Right ventricle myocardium superior (tissue), 1 donor: ENCODE measurements at places on chromosomes 2 and 18. TPM values are rescaled to one million over a fixed set of nuclear protein-coding genes. Genes with fewer than 3 reads are reported as not detected.

The ZNF24 gene
- 44.4 TPM for total RNA-seq

The SMYD1 gene
- total RNA-seq = 468 TPM

The DNAJC5G gene
- 2.3 TPM for total RNA-seq

DNA sequence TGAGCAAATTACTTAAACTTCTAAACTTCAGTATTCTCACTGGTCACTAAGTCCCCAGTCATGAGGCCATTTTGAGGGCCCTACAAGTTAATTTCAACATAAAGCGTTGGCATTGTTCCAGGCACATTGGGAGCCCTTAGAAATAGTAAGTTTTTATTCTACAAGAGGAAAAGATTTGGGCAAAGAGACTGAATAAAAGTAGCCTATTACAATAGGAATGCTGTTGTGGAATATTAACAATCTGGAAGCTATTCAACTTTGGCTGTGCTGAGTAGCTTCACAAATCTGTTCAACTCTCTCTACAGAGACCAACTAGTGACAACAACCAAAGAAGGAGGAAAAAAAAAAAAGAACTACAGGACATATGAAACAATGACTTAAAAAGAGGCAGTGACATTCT lies 1287.5 kb upstream of the NXPH2 start:
- no peak for DNase-seq

DNA sequence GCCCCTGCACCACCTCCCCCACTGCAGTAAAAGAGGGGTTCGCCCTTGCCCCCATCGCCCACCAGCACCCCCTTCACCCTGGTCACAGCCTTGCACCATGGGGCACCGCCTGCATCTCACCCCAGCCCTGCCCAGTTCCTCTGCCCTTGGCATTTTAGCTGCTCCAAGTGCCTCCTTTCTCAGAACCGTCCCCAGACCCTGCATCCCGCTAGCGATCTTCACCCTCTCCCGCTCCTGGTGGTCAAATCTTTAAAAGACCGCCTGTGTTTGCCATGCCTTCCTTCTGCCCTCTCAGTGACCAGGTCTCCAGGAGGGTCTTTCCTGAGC lies 114.7 kb upstream of the OTOS start:
- DNase-seq = no peak

DNA sequence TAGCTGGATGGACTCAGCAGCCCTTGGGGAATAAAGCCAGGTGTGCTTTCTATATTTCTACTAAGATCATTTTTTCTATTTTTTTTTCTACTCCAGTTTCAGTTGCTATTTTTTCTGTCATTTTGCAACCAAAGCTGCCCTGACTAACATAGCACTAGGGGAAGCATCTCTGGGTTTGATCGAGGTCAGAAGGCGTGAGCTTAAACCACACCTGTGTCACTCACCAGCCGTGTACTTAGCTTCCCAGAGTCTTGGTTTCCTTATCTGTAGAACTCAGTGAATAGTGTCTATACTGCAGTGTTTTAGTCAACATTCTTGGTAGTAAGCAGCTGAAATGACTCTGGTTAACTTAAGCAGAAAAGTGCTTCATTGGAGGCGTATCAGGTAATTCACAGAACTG lies 489.6 kb upstream of the SPRED2 start:
- no peak for DNase-seq

GRCh38 chr18:37783771-37784170 lies 218.2 kb upstream of the CELF4 start:
- DNase-seq = no peak

DNA sequence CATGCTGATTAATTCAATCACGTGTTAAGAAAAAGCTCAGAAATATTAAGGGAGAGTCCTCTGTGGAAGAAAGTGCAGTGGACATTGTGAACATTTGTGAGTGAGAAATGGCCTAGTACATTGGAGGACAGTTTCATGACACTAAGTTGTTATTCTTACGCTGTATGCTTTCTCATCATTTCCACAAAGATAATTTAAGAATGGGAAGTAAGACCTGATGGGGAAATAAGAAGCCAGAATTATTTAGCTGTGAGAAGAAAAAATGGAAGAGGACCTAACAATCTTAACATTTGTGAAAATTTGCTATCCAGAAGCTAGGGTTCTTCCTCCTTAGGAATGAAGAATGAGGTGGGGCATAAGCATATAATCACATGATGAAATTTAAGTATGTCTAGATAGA lies 15.2 kb upstream of the RAPH1 start:
- no peak for DNase-seq

GRCh38 chr2:136894007-136894634 lies 128.8 kb downstream of the THSD7B start:
- DNase-seq = no peak

- no peak for DNase-seq
Measured at GRCh38 chr18:38579764-38580163, 1014.2 kb upstream of the CELF4 start.

The FSHR gene
- total RNA-seq = 0.46 TPM

DNA sequence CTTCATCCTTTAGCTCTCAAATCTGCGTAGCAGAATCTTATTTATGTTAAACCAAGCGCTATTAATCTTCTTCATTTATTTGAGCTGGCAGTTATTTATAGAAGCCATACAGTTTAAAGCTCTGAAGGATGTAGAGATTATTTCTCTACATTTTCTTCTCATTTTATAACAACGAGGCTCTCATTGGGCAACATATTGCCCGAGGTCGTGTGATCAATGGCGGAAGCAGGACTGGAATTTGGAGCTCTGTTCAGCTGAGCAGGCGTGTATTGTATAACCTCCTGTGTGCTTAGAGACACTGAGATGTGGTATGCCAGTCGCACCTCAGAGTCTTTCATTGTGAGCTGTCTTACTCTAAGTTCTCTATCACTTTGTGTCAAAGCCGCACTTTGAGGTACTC lies 17.5 kb upstream of the DRC1 start:
- DNase-seq = no peak

DNA sequence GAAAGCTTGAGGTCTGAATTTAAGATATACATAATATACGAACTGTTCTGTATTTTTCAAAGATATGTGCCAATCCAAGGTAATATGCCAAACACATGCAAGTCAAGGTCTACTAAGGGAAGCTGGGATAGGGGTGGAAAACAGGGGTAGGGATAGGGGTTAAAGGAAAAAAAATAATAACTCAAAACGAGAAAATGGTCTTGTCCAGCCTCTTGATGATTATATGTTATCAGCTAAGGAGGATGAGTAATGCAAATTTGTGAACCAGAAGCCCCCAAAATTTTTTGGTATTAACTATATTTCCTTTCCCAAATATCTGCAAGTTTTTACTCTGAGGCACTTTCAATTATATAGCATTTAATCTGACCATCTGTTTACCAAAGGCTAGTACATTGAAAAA lies 219.3 kb downstream of the ZEB2 start:
- DNase-seq = no peak

The LYPD6B gene
- total RNA-seq = not detected

The GREB1L gene
- 8.0 TPM for total RNA-seq

DNA sequence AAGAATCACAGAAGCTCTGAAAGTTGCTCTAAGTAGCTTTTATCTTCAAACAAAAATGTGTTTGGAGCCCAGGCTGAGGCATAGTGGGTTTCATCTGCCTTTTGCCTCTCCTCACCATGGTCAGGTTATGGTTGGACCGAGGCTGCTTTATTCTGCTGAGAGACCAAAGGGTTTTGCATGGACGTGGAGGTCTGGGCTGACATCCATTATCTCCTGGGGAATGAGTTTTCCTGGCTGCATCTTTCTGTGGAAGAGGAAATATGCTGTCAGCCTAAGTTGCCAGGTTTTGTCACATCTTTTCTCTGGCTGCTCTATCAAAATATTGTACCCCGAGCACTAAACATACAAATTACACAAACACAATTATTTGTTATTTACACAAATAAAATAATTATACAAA lies 223.2 kb downstream of the LDLRAD4 start:
- no peak for DNase-seq

DNA sequence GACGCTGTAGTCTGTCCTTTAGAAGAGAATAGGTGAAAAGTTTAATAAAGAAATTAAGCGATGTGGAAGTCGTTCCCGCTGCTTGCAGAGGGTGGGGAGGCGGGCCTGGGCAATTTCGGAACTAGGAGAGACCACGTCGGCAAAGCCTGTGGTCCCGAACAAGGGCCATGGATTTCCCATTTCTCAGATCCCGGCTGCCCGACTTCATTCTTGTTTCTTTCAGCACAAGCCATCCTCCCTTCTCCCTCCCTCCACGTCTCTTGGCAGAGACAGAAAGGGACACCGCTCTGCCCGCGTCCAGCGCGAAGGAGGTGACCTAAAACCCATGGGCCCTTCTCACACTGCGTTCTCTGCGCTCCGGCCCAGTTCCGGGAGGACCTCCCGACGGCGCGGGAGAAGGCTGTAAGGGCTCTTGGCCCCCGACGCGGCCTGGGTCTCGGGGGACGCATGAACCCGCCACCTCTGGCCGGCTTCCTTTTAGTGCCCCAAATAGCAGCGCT lies 2.2 kb upstream of the BCL2L11 start:
- peak; percentile 41 for DNase-seq

- DNase-seq = no peak
Measured at GRCh38 chr2:174586418-174587295, 10.9 kb downstream of the WIPF1 start.

GRCh38 chr18:36527051-36527450 lies 229.5 kb downstream of the FHOD3 start:
- no peak for DNase-seq

- DNase-seq = no peak
Measured at GRCh38 chr18:39365836-39366485, 1800.4 kb upstream of the CELF4 start.

DNA sequence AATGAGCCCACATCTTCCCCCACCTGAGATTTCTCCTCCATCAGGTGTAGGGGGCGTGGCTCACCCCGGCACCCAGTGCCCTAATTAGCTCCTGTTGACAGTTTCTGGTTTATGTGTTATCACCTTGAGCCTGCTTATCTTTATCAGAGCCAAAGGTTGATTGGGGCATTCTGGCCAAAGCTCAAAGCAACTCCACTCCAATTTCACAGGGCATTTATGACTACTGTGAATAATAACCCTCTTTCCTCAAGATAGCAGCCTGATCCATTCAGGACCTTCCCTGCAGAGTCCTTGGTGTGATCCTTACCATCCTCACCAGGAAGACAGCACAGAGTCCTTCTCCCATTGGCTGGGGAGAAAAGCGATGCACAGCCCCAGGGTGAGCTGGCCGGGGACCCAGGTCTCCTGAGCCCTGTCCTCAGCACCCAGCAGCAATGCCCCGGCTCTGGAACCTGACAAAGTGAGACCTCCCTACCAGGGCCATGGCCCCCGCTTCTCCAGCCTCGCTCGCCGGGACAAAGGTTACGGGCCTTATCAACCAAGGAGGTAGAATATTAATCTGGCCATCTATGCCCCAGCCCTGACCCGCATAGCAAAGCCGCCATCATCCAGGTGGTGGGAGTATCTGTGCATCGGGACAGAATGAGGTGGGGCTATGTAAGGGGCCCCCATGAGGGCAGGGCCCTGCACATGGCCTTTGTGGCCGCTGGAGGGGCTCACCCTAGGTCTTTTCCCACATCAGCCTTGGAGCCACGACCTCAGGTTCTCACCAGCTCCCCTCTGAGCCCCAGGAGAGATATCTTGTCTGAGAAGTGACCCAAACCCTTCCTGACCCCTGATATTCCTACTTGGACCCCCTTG lies 64.5 kb downstream of the ZFP36L2 start:
- DNase-seq = no peak

DNA sequence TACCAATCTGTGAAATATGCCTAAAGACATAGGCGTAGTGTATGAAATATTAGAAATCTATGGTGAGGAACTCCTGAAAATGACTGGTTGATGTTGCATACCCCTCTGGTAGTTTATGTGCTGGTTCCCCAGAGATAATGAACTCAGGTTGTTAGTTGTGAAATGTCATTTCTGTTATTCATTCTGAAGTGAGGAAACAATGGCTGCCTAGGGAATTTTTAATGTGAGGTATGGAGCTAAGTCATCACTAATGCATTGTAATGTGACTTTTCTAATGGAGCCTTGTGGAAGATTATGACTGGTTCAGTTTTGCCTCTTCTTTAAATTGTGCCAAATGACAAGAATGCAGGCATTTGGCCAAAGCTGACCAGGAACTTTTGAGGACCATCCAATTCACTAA lies 61.6 kb upstream of the RAB27B start:
- DNase-seq = no peak

- peak; percentile 39 for DNase-seq
Measured at GRCh38 chr2:40371525-40372282, 80.2 kb downstream of the SLC8A1 start.

The SGPP2 gene
- 15.3 TPM for total RNA-seq

DNA sequence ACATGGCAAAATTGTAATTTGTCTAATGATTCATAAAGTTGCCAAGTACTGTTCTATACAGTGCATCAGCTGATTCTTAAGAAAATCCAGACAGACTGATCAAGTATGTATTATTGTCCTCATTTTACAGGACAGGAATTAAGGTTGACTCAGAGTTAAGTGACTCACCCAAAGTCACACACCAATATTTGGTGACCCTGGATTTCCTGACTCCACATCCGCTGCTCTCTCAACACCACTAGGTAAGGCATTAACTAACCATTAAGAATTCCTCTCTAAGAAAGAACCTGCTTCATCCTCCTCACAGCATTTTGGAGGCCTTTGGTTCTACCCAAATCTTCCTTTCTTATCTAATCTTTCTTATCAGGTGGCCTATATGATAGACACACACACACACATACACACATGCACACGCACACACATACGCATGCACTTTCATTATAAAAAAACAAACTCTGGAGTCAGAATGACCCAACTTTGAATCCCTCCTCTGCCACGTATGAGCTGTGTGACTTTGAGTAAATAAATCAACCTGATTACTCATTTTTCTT lies 150.8 kb downstream of the ANKRD44 start:
- DNase-seq = no peak

GRCh38 chr2:14554849-14555545 lies 77.5 kb upstream of the LRATD1 start:
- no peak for DNase-seq

The ADGRF3 gene
- total RNA-seq = 0.56 TPM
